ENCODE measurements at places on chromosomes 12 and 14.

- DNase-seq, result no peak
Observed at GRCh38 chr14:46769292-46769691, 117.7 kb upstream of the RPL10L start.

DNA sequence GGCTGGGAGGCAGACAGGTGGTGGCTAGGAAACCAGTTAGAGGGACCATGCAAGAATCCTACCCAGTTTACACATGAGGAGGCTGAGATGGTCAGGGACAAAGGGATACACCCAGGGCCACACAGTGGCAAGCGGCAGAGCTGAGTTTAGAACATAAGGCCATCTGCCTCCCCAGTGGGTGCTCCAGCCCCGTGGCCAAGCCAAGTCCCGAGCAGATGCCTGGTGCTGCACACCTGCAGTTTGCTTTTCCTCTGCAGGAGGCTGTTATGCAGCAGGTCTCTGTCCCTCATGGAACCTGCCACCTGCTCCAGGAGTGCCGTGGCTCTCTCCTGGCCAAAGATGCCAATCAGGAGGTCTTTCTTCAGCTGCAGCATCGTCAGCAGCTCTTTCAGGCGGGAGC lies 70.8 kb downstream of the SYNE3 start:
- no peak for DNase-seq

GRCh38 chr12:17652436-17652835 lies 437.6 kb downstream of the RERGL start:
- DNase-seq, result no peak

- no peak for DNase-seq
Observed at GRCh38 chr12:132492522-132492921, 2.6 kb downstream of the FBRSL1 start.

DNA sequence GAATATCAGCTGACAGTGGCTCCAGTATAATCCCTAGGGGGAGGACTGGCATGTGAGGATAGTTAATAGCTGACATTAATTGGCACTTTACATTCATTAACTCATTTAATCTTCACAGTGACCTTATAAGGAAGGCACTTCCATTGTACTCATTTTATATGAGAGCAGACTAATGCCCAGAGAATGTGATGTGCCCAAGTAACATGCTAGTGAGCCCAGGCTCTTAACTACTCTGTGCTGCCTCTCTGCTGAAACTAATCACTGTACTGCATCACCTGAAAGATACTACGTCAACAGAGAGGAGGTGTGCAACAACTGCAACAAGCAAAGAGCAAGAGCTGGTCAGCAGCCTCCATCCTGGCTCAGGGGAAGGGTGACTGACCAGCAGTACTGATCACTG lies 40.1 kb downstream of the GALNT4 start:
- no peak for DNase-seq

DNA sequence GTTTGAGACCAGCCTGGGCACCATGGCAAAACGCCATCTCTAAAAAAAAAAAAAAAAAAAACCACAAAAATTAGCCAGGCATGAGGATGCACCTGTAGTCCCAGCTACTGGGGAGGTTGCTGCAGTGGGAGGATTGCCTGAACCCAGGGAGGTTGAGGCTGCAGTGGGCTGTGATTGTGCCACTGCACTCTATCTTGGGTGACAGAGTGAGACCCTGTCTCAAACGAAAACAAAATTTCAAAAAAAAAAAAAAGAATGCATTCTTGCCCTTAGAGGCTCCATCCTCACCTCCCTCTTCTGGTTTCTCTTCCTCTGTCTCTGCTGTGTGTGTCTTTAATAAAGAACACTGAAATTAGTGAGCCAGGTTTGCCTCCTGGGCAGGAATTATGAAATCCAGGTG lies 107.8 kb downstream of the VCPKMT start:
- no peak for DNase-seq

DNA sequence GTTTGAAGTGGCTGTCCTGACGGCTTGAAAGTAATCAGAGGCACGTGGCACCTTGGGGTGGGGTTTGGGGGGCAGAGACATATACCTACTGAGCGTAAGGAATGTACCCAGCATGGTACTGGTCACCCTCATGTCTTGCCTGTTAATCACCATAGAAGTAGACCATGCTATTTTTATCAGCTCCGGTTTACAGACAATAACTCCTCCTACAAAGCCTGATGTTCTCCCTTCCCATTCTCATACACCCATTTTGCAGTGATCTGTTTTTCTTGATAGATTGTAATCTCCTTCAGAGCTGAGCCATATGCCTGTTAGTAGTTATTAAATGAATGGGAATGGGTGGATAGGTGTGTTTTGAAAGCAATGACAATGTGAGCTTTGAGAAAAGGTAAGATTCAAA lies 10.5 kb downstream of the EVL start:
- DNase-seq, result no peak

DNA sequence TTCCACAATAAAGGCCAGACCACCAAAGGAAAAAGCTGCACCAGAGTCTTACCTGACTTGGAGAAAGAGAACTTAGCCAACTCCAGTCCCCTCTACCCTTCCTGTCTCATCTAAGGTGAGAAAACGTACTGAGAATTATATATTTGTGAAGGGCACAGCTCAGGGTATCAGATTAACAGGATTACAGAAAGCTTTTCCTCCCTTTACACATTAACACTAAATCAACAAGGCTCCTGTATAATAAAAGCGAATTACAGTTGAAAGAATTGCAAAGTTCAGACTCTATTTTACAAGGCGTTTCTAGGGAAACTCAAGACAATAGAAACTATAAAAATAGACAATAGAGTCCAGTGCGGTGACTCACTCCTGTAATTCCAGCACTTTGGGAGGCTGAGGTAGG lies 82.7 kb upstream of the RPL10L start:
- no peak for DNase-seq

GRCh38 chr14:74348241-74348734 lies at the start of gene VRTN:
Gene VRTN (plus strand): TSS chr14:74348471. CDS start chr14:74356784, 8,313 bp downstream.
- DNase-seq, result no peak

GRCh38 chr12:122841544-122842321 lies 6.5 kb downstream of the HIP1R start:
- no peak for DNase-seq

All from stimulated activated CD8-positive, alpha-beta memory T cell treated with anti-CD3 and anti-CD28 coated beads, Interleukin-15, amount 100 ng/mL, for 24 hours (primary cell).